ENCODE measurements at places on chromosomes 1 and 21.

DNA sequence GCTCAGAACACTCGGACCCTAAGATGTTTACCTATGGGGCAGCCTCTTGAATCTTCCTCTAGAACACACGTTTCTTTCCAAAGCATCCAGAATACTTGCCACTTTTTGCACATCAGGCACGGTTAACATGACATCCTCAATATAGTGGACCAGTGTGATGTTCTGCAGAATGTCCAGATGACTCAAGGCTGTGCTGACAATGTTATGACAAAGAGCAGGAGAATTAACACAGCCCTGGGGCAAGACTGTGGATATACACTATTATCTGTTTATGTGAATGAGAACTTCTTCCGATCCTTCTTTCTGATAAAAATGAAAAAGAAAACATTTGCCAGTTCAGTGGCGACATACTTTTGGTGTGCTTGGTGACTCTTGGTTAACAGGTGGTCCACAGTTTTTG lies 154.3 kb downstream of the PDE4B start:
- DNase-seq, result no peak

GRCh38 chr1:228174482-228175315 lies 9.1 kb downstream of the IBA57 start:
- DNase-seq, result no peak

GRCh38 chr1:69710484-69711189 lies 142.9 kb downstream of the LRRC7 start:
- DNase-seq, result no peak

DNA sequence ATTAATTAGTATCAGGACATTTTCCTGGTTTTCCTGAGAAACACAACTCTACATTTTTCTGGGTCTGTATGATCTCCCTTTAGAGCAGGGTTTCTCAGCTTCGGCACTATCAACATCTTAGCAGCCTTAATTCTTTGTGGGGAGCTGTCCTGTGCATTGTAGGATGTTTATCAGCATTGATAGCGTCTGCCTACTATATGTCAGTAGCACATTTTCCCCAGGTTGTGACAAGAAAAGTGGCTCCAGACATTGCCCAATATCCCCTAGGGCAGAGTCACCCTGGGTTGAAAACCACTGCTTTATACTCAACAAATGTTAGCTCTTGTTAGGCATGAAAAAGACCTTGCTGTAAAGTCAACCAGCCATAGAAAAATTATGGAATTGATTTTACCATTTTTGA lies 195.1 kb upstream of the FMN2 start:
- DNase-seq, result no peak

- DNase-seq, result no peak
Measured at GRCh38 chr21:15029077-15029476, 35.7 kb downstream of the NRIP1 start.

- peak; percentile 78 for DNase-seq
Measured at GRCh38 chr1:27979151-27979858, 19.5 kb downstream of the XKR8 start.

GRCh38 chr1:37325010-37325409 lies 149.4 kb upstream of the ZC3H12A start:
- no peak for DNase-seq
